Fibroblast of skin of right biceps (primary cell): ENCODE measurements at places on chromosomes 3 and 15.
A peak's percentile ranks its signal among the peaks of the same experiment; 100 is the strongest.

DNA sequence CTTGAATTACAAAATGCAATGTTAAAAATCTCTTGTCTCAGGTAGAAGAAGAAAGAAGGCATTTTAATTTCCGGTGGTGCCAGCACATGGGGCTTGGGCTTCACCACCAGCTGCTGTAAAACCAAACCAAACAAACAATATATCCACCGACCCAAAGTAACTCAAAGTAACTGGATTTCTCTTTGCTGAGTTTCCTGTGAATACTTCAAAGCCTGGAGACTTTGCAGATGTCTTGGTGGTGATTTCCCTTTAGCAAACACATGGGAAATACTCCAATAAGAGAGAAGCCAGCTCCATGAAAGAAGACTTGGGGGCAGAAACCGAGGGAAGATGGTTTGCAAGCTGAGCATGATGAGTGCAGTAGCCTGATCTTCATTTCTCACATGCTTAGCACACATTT lies 62.6 kb downstream of the EIF4E3 start:
- DNase-seq: no peak

DNA sequence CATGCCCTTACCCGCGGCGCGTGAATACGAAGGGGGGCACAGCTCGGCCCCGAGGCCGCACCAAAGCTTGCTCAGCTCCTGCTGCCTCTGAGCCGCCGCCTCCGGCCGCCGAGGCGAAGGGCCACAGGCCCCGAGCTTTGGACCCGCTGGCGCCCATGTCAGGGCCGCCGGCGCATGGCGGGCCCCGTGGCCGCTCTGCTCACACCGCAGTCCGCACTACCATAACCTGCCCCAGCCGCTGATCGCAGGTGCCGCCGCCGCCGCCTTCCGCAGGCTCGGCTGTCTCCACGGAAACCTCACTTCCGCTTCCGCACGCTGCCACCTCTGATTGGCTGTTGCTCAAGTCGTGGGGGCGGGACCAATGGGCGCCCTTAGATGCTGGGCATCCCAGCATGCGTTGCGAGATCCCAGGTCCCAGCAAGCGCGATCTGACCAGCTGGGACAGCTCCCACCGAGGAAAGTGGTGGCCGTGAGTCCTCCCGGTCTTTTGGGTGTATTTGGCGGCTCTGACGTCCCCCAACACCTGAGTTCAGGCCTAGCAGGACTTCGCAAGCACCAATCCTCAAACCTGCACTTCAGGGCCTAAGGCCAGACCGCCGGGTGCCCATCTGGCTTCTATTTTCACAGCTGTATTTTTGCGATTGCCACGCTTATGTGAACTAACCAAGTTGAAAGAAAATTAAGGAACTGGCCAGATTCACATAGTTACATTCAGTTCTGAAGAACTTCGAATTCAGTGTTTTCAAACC lies at the start of gene TUSC2:
TSS of gene TUSC2 (minus strand) at position 281 of the 749 bp plus-strand sequence. CDS start at position 157, 124 bp downstream.
- DNase-seq: peak; percentile 94

DNA sequence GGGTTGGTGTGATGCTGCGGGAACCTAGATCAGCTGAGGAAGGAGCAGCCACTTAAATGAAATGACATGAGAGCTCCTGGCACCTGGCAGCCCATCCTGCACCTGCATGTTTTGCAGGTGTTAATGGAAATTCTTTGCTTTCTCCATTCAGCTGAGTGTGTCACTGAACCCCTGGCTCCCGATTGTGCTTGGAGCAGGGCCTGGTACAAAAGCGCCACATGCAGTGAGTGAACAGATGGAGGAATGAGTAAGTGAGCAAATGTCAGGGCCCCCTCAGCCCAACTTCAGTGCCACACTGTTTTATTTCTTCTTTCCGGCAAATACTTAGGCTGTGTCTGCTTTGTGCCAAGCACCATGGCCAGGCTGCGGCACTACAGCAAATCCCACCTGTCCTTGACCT lies 132.2 kb downstream of the ASB7 start:
- no peak for DNase-seq

DNA sequence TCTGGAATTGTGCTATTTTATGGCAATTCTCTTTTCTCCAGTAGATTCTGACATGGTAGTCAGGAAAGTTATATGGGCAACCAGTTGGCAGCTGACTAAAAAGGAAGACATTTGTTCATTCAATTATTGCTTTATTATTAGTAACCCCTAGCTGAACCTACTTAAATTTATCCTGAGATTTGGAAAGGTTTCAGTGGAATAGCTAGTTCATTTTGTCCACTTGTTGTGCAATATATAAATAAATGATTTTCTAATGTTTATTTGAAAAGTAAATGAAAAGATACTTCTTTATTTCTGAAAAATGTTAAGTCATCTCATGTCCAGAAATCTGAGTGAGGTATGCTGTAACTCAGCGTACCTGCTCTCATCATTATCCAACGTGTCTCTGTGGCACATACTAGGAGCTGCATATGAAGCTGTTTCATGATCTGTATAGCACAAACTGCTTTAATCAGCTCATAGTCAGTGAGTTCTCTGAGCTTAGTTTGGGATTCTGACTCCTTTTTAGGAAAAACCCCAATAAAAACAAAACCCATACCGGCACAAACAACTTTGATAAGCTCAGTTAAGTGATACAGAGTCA lies 35.9 kb downstream of the RARB start:
- no peak for DNase-seq

DNA sequence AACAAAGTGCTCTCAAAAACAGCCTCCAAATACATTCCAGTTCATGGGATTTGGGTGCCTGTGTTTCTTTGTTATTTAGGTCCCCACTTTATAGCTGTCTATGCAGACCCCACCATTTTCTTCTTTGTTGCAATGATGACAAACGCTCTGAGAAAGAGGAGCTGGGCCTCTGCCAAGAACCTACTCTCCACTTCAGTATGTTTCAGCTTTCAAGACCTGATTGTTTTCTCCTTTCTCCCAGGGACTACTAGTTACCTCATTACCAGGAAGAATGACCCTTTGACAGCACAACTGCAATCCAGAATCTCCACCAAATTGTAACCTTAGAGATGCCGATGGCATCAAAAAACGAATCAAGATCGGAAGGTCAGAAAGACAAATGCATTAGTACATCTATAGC lies 236.8 kb downstream of the MEIS2 start:
- DNase-seq: peak; percentile 36

DNA sequence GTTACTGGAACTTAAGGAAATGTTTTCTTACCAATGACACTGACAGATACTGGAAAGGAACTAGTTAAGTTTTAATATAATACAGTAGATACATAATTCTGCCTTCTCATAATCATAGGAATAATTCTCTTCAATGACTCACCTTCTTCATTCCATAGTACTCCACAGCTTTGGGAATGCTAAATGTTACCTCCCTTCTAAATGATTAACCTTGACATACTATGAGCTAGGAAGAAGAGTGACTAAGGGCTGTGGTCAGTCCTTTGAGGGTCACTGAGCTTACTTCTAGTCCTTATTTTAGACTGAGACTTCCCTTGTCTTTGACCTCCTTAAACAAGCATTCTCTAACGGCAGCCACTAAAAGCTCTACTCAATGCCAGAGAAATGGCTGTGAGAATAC lies 69.6 kb upstream of the PPIB start:
- peak; percentile 79 for DNase-seq

DNA sequence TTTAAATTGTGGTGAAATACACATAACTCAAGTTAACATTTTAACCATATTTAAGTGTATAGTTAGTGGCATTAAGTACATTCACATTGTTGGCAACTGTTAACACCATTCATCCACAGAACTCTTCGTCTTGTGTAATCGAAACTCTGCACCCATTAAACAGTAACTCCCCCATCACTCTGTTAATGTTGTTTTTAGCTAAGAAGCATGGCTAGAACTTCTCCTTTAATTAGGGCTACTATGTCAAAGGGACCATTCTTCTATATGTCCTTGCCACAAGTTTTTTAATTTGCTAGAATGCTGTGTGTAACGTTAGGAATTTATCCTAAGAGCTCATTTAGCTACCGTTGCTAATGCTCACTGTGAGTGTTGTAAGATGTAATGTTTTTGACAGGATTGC lies 60.6 kb downstream of the MAP2K5 start:
- DNase-seq: no peak

DNA sequence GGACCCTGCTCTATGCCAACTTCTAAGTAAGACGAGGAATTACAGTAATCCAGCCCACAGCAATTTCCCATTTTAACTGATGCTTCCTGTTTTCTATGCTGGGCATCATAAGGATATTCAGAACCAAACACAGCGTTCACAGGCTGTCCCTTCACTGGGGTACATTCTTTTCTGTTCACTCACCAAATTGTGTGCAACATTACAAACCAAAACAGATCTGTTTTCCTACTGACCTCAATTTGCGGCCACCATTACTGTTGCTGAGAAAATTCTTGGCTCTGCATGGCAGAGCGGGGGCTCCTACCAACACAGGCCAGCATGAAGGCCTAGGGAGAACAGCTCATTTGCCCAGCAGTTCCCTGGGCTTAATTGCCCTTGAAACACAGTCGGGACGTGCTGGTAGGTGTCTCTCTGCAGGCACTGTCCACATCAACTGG lies 76.5 kb downstream of the MYO1E start:
- DNase-seq: peak; percentile 93

DNA sequence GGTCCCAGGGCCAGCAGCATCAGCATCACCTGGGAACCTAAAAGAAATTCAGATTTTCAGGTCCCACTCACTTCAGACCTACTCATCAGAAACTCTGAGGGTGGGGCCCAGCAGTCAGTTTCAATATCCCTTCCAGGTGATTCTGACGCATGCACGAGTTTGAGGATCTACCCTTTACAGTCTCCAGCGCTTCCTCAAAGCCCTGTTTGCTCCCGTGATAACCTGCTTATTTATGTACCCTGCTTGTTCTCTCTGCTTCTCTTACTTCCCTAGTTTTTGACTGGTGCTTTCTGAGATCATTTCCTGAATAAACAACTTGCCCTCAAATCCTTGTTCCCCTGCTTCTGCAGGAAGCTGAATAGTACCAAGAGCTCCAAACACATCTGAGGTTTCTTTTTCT lies 245.3 kb downstream of the ZNF621 start:
- no peak for DNase-seq
